H54 (cell line): ENCODE measurements at places on chromosomes 13 and 19.

- no peak for DNase-seq
Measured at GRCh38 chr13:91155512-91156114, 191.9 kb upstream of the MIR17HG start.

- no peak for DNase-seq
Measured at GRCh38 chr13:108621462-108621861, 7.9 kb upstream of the MYO16 start.

GRCh38 chr13:97067017-97067895 lies 73.0 kb upstream of the OXGR1 start:
- no peak for DNase-seq

DNA sequence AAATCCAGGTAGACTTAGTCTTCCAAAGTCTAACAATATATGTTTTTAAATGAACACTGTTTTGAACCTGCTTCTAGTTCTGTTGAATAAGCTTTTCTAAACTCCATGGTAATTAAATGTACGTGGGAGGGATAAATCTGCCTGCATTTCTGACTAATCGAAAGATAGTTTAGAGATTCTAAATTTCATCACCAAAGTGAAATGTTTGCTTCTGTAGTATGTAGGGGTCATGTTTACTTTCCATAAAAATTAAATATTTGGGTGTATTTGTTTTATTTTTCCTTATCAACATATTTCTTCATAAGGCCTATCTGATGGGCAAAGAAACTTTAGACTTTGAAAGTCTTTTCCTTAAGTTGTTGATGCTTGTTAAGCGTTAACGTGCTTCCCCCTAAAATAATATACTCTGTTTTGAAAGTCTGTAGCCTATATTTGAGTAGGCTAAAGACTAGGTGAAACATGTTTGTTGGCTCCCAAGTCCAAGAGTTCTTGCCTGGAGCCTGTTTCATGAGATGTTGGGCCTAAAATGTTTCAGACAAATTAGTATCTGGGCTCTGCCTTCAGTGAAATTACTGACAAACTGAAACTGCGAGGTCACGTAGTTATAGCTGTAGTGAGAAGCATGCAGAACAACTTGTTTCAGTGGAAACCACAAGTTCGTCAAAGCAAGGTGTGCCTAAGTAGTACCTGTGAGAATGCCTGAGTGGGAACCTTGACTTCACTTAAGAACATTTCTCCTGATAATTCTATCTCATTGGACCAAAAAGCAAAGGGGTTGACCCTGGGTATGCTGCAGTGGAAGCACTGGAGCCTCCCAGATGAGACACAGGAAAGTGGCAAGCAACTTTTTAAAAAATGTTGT lies 126.2 kb downstream of the LMO7 start:
- DNase-seq = no peak

DNA sequence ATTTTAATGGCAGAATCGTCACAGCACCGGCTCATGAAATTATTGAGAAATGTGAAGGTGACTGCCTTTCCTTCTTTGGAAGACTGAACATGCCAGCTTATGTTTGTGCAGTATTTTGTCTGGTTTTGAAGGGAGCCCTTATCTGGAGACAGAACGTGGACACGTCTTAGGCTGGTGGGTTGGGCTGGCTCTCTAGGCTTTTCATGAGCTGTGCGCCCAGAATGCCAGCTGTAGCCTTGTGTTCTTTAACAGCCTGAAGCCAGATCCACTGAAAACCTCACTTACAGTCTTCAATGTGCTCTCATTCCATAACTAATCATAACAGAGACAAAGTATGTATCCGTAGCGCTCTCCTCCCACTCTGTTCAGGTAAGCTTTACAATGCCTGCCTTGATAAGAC lies 184.4 kb upstream of the HTR2A start:
- DNase-seq = no peak
